Hippocampal formation (tissue), 2 donors: ENCODE measurements at places on chromosomes 1 and 21.

- no peak for DNase-seq
Observed at GRCh38 chr1:198548890-198549289, 8.4 kb upstream of the ATP6V1G3 start.

DNA sequence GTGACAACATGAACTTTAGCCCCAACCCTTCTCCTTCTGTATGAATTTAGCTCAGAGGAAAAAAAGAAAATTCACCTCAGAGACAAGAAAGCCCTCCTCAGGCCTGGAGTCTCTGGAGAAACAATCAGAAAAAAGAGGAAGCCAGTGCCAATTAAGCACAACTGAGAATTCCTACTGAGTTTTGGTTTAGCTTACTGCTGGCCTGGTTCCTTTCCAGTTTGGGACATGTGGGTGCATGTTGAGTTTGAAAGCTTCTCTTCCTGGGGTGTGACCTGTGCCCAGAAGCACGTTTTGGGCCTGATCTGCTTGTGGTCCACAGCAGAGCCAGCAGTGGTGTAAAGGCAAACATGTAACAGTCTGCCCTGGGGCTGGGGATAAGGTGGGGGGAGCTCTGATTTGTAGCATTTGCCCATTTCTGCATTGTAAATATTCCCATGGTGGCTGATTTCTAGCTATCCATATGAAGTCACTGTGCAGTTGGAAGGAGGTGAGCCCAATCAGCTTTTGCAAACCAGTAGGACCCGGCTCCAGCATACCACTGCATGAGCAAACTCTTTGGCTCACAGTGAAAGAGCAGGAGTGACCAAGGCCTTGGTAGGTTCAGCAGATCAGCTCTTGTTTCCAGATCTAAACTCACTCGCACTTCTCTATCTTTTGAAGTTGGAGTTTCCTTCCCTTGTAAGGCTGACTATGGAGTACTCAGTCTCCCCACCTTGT is 4.7 kb upstream of the THEM5 start:
- no peak for DNase-seq

DNA sequence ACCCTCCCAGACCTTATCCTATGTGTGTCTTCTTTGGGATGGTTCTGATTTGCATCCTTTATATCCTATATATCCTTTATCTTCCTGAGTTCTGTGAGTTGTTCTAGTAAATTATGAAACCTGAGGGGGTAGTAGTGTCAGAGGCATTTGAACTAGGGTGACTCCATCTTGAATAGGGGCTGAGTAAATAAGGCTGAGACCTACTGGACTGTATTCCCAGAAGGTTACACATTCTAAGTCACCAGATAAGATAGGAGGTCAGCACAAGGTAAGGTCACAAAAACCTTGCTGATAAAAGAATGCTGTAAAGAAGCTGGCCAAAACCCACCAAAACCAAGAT is 50.6 kb downstream of the SUSD4 start:
- no peak for DNase-seq

GRCh38 chr21:45142469-45143308 is 68.3 kb downstream of the ADARB1 start:
- DNase-seq = no peak

DNA sequence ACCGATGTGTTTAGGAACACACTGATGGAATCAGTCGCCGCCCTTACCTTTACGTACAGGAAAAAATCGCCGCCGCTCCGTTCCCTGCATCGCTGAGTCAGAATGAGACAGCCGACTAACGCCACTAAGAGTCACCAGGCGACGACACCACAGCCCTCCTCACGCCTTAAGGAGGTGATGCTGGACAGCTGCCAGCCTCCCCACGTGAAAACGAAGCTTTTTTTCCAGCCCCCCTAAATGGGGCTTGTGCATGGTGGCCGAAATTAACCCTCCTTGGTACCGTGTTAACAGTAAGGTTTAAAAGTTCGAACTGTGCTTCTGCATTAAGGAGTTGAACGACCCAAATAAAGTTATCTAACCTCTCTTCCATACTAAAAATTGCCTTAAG is 511 bp downstream of the DNTTIP2 start:
- no peak for DNase-seq

GRCh38 chr1:178573330-178573729 is 60.4 kb downstream of the TEX35 start:
- no peak for DNase-seq

GRCh38 chr1:231776757-231777062 is 150.1 kb downstream of the DISC1 start:
- DNase-seq = no peak

- no peak for DNase-seq
Observed at GRCh38 chr1:200228081-200228480, 181.8 kb downstream of the ZNF281 start.

DNA sequence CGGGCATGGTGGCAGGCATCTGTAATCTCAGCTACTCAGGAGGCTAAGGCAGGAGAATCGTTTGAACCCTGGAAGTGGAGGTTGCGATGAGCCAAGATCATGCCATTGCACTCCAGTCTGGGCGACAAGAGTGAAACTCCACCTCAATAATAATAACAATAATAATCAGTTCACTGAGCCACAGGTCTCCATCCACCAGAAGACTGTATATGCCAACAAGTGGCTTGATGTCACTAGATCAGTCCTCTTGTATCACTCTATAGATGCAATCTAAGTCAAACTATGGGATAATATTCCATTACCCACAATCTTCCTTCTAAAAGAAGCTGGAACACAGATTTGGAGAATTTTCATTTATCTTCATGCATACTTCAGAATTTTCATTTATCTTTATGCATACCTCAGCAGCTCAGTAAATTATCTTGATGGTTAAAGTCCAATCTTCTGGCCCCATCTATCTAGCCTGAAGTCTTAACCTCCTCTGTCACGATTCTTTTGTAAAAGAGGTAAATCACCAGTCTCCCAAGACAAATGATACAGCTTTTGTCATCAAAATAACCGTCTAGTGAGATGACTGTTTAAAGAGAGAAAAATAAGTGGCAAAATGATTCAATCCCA is 61.8 kb downstream of the PUM1 start:
- no peak for DNase-seq

DNA sequence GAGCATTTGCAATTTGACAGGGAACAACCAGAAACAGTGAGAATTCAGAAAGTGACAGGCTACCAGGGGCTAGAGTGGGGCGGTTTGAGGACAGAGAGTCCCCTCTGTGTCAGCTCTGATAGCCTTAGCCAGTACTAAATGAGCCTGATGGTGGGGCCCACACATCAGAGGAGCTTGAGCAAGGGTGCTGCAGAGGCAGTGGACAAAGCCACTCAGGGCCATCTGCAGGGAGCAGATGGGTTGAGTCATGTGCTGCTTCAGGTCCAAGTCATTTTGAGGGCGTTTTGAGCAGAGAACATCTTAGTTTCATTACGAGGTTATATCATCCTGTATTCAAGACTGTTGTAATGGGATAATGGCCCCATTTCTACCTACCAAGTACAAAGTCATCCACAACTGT is 7.7 kb downstream of the LRRC52 start:
- DNase-seq = no peak

DNA sequence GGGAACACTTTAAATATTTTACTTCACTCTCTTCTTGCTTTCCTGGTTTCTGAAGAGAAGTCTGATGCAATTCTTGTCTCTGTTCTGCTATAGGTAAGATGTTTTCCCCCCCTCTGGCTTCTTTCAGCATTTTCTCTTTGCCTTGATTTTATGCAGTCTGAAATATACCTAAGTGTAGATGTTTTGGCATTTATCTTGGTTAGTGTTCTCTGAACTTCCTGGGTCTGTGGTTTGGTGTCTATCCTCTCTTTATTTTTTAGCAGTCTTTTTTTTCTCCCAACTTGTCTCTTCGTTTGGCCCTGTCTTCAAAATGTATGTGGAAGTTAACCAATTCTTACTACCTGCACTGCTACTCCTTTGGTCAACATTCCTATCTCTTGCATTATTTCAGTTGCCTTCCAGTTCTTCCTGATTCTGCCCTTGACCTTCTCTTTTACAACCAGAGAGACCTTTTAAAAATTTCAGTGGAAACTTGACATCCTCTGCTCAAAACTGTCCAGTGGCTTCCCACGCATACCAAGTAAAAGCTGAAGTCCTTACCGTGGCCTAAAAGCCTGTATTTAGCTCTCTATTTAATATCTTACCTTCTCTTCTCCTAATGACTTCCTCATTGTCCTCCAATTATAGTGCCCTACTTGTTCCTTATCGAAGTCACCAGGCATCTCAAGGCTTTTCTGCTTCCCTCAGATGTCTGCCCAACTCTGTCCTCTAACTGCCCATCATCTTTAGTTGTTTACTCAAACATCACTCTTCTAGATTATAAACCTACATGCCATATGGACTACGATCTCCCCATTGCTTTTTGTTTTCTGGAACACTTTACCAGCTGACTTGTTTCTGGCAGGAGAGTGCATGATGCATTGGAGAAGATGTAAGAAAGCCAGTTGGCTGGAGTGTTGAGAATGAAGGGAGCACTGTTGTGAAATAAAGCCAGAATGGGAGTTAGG is 40.9 kb downstream of the RAP1A start:
- DNase-seq = no peak

GRCh38 chr1:8671306-8671917 is 146.0 kb downstream of the RERE start:
- DNase-seq = peak; percentile 67

DNA sequence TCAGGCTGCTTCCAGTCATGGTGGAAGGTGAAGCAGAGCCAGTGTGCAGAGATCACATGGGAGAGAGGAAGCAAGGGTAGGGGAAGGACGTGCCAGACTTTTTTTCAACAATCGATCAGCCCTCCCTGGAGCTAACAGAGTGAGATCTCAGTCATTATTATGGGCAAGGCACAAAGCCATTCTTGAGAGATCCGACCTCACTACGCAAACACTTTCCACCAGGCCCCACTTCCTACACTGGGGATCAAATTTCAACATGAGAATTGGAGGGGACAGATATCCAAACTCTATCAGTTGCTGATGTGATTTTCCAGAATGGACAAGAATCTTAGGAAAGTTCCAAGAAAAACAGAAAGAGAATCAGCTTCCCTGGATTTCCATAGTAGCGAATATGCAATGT is 60.5 kb downstream of the BACE2 start:
- no peak for DNase-seq

DNA sequence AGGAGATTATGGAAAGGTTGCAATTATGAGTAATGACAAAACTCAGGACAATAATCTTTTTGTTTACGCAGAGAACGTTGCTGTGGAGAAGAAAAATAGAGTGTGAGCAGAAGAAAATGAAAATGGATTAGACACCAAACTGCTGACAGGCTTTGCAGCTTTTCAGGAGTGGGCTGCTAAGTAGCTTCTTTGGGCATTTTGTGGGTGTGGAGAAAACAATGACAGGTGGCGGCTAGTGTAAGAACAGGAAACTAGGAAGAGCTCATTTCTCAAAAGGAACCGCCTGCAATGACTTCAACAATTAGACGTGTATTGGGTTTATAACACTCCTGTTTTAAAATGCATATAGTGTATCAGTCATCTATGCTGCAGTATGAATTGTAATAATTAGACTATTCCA is 18.3 kb upstream of the PALMD start:
- no peak for DNase-seq

DNA sequence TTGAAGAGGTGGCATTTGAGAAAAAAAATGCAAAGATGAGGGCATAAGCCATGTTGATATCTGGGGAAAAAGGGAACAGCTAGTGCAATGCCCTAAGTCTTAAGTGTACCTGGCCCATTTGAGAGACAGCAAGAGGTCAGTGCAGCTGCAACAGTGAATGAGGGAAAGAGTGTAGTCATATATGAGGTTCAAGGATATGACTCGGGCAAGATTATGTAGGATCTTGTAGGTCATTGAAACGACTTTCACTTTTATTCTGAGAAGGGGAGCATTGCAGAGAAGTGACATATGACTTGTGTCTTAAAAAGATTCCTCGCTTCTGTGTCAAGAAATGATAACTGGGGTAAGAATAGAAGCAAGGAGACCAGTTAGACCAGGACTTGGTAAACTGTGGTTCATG is 31.0 kb downstream of the NTMT2 start:
- DNase-seq = no peak
